Urinary bladder (tissue), 4 donors: ENCODE measurements at places on chromosomes 3 and 15. TPM values are rescaled to one million over a fixed set of nuclear protein-coding genes. Genes with fewer than 3 reads are reported as not detected.

The DCUN1D1 gene
- polyA plus RNA-seq: 22.4 TPM

The ACSBG1 gene
- polyA plus RNA-seq: 0.25 TPM

The FES gene
- 30.0 TPM for polyA plus RNA-seq

The GOLGA8G gene
- not detected for polyA plus RNA-seq

The KNG1 gene
- 0.37 TPM for polyA plus RNA-seq

The CPN2 gene
- 0.06 TPM for polyA plus RNA-seq
